ENCODE measurements at places on chromosomes 7 and 10.
A peak's percentile ranks its signal among the peaks of the same experiment; 100 is the strongest.

DNA sequence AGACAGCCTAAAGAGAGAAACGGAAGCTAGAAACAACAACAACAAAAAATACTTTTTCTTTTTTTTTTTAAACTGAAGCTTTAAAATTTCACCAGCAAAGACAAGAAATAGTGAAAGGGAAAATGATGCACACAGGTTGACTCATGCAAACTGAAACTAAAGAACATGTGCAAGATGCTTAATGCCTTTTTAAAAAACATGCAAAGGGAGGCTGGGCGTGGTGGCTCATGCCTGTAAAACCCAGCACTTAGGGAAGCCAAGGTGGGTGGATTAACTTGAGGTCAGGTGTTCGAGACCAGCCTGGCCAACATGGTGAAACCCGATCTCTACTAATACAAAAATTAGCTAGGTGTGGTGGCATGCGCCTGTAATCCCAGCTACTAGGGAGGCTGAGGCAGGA lies 15.1 kb upstream of the CUBN start:
- DNase-seq: no peak

GRCh38 chr7:91995391-91996105 lies 54.9 kb downstream of the AKAP9 start:
- no peak for DNase-seq

DNA sequence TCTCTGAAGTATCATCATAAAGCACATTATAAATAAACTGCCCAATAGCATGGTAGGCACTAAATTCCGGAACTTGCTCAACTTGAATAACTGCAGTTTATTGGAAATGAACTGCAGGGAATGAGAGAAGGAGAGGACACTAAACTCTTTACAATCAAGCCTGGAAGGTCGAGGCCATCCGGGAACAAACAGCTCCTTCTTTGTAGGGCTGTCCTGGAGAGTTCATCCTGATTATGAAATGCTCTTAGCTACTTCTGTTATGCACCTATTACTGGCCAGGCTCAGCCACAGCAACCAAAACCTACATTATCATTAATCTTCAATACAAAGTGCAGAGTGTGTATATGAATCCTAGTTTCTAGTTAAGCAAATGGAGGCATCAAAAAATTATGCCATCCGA lies 64.7 kb downstream of the PPP1R17 start:
- no peak for DNase-seq

GRCh38 chr7:116969371-116969902 lies 16.1 kb downstream of the ST7 start:
- no peak for DNase-seq

GRCh38 chr10:132209130-132209529 lies 22.4 kb downstream of the DPYSL4 start:
- DNase-seq: no peak

- DNase-seq: peak; percentile 46
Observed at GRCh38 chr10:72612203-72612826, 13.6 kb downstream of the MICU1 start.

- DNase-seq: no peak
Observed at GRCh38 chr7:114488696-114489095, 74.1 kb downstream of the FOXP2 start.

- no peak for DNase-seq
Observed at GRCh38 chr7:31044529-31044928, 7.6 kb upstream of the ADCYAP1R1 start.

DNA sequence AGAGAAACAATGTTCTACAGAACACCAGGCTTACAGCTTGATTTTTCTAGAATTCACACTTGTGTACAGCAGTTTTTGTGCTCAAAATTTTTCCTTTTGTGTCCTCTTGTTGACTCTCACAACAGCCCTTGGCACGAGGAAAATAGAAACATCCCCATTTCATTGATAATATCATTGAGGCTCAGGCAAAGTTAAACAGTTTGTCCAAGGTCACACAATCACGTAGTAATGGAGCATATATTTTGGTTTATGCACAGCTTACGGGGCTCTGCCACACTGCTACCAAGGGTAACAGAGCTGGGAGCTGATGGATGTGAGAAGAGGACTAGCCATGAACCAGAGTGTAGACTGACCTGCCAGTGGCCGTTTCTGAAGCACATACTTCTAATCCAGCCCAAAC lies 292.0 kb downstream of the FZD1 start:
- no peak for DNase-seq

GRCh38 chr10:52050429-52051047 lies 263.5 kb upstream of the DKK1 start:
- no peak for DNase-seq

Data from SK-N-SH (cell line).